Glutamatergic neuron (in vitro differentiated cells): ENCODE measurements at places on chromosomes 11 and 22. TPM values are rescaled to one million over a fixed set of nuclear protein-coding genes. Genes with fewer than 3 reads are reported as not detected.

The TNNI2 gene
- total RNA-seq: not detected

The GDPD4 gene
- total RNA-seq: not detected

The DKK3 gene
- total RNA-seq: 131 TPM

The NOX4 gene
- total RNA-seq: 1.9 TPM

The TRPT1 gene
- 39.0 TPM for total RNA-seq

The MS4A15 gene
- not detected for total RNA-seq

The DSCAML1 gene
- total RNA-seq: 0.07 TPM

The GAB4 gene
- total RNA-seq: 0.15 TPM

The MISFA gene
- total RNA-seq: 1.7 TPM

The MIOX gene
- total RNA-seq: 4.0 TPM

The OR2AG2 gene
- 0.78 TPM for total RNA-seq

The LRRN4CL gene
- total RNA-seq: 1.8 TPM

The MS4A6E gene
- total RNA-seq: not detected
